T follicular helper cell (primary cell): ENCODE measurements at places on chromosomes 16 and 17.

GRCh38 chr16:49127103-49127502 is 154.5 kb downstream of the CBLN1 start:
- DNase-seq: no peak

DNA sequence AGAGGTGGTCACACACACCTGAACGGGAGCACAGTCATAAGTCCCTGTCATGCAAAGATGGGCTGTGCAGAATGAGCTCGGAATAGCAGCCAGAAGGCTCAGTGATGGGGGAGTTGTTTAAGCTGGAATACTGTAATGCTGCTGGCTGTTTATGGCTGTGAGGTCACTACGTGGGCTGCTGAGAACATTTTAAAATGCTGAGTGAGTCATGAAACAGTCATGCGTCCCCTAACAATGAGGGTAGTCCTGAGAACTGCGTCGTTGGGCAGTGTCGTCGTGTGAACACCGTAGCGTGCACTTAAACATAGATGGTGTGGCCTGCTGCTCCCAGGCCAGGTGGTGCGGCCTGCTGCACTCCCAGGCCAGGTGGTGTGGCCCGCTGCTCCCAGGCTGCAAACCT is 39.7 kb downstream of the TBCD start:
- DNase-seq: no peak

- DNase-seq: no peak
Measured at GRCh38 chr16:23807028-23807427, 28.8 kb upstream of the PRKCB start.

GRCh38 chr17:76131051-76131691 is 9.9 kb downstream of the FOXJ1 start:
- no peak for DNase-seq

- no peak for DNase-seq
Measured at GRCh38 chr16:86063760-86064405, 164.9 kb downstream of the IRF8 start.

DNA sequence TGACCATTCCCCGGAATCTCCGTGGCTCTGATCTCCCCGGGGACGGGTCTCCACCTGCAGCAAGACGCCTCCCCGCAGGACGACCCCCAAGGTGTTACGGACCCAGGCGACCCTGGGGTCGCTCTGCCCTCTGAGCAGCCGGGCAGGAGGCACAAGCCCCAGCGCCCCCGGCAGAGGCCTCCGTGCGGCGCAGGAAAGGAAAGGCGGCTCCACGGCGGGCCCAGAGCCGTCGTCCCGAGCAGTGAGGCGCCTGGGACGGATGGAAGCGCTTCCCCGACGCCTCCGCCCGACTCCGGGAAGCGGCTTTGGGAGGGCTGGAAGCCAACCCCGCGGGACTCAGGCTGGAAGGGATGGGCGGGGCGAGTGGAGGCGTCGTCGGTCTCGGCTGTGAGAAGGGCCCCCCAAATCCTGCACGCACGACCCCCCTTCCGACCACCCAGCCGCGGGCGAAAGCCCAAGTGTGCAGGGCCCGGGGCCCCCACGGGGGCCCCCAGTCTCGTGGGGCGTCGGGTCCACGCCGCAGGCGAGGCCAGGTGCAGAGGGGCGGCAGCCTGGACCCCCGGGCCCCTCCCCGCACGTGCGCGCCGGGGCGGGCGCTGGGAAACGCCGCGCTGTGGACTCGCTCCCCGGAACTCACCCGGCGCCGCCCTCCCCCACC is 32.7 kb upstream of the RPH3AL start:
- no peak for DNase-seq

- no peak for DNase-seq
Measured at GRCh38 chr17:6948562-6948961, 47.3 kb upstream of the ALOX12 start.

- DNase-seq: peak; percentile 66
Measured at GRCh38 chr17:68172461-68172954, 75.3 kb upstream of the AMZ2 start.

GRCh38 chr16:6035161-6035560 is 937.6 kb upstream of the EEF2KMT start:
- DNase-seq: no peak

DNA sequence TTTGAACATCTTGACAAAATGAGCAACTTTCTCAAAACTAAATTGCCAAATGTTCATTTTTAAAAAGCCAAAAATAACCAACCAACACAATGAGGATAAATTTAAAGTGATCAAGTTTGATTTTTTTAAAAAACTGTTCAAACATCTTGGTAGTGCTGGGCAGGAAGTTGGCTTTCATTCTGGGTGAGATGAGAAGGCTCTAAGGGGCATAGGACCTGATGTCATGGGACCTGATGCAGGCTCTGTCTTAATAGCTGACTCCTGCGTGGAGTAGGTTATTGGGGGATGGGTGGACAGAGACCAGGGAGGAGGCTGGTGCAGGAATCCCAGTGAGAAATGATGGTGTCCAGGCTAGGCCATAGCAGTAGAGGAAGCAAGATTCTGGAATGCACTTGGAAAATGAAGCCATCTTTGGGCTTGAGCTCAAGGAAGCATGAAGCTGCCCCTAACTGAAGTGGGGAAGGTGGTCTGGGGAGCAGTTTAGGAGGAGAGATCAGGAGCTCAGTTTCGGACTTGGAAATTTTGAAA is 20.4 kb downstream of the NLRC5 start:
- DNase-seq: no peak

DNA sequence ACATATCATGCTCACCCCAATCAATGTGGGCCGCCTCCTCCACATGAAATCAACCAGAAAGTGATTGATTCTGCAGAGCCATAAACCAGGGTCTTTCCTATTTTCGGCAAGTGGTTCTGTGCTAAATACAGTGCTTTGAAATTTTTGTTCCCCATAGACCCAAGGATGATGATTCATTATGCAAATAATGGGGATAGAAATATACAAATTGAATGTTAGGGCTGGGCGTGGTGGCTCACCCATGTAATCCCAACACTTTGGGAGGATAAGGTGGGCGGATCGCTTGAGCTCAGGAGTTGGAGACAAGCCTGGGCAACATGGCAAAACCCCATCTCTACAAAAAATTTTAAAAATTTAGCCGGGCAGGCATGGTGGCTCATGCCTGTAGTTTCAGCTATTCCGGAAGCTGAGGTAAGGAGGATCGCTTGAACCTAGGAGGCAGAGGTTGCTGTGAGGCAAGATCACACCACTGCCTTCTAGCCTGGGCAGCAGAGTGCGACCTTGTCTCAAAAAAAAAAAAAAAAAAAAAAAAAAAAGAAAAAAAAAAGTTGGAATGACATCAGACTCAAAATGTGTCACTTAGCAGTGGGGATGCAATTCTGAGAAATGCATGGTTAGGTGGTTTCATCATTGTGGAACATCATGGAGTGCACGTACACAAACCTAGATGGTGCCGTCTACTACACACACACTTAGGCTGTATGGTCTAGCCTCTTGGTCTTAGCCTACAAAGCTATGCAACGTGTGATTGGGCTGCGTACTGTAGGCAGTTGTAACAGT is 581.7 kb downstream of the MAF start:
- DNase-seq: no peak

DNA sequence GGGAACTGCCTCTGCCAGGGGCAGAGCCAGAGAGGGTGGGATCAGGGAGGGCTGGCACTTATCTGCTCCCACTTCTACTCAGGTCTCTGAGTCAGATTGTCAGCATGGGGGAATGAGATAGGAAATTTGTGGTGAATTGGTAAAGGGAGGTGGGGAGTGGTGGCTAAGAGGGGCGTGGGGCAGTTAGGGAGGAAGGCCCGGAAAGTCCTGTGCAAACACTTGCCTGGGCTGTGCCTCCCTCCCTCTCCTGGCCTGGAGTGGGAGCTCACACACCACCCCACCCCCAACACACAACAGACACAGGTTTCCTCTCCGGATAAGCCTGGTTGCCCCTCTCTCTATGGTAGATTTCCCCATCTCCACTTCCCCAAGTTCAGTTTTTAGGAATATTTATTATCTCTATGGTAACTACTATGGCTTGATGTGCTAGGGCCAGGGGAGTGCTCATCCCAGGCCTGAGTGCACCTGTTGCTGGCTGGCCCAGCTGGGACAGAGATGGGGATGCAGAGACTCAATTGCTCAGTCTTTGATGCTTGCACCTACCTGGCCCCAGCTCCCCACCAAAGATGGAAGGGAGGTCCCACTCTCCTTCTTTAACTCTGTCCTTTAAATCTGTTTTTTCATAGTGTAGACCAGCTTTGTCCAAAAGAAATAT is 2.7 kb downstream of the SPNS2 start:
- DNase-seq: no peak

GRCh38 chr17:28513476-28513875 is 7.3 kb downstream of the FOXN1 start:
- no peak for DNase-seq

DNA sequence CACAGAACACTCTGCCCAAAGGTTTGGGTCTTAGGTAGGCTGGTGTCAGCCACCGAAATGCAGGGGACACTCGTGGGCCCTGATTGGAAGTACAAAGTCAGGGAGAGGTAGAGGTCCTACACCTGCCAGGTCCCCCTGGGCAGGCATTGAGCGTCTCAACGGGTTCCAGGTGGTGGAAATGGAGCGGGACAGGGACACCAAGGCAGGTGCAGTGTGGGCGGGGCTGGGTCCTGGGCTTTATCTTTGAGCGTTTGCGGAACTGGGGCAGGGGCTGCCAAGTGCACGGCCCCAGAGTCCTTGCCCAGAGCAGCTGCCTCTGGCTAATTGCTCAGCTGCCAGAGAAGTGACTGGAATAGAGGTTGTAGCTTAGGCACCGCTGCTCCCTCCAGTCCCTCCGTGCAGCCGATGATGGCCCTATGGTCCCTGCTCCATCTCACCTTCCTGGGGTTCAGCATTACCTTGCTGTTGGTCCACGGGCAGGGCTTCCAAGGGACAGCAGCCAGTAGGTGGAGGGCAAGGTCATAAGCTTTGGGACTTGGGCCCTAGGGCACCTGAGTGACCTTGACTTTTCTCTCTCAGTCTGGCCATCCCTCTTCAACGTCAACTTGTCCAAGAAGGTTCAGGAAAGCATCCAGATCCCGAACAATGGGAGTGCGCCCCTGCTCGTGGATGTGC is at the start of gene ZACN:
ZACN (plus strand) TSS at position 323 of the 675 bp plus-strand sequence; CDS start at position 406, 83 bp downstream.
- DNase-seq: no peak

GRCh38 chr16:87464691-87465300 is 28.0 kb downstream of the ZCCHC14 start:
- DNase-seq: no peak

GRCh38 chr16:15572329-15573001 is 70.5 kb downstream of the MARF1 start:
- DNase-seq: no peak

DNA sequence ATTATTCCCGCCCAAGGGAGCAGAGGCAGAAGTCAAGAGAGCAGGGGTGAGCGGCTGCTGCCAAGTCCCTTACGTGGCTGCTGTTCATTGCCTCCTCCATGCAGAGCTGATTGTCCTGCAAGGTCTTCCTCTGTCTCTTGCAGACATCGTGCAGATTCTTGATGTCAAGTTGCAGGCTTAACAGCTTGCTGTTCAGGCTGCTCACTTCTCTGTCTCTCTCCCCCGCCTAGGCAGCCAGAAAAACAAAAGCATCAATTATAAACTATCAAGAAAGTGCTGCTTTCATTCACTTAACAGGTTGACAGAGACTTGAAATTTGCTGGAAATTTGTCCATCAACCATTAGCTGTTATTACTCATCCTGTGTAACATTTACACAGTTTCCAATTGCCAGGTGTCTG is 7.3 kb downstream of the PMFBP1 start:
- DNase-seq: no peak

GRCh38 chr16:27198451-27199234 is 4.7 kb upstream of the KDM8 start:
- DNase-seq: no peak

- DNase-seq: peak; percentile 25
Measured at GRCh38 chr17:16491703-16492612, at the start of gene LRRC75A. Gene LRRC75A, minus strand, starts transcription at chr17:16492193. Its CDS starts 203 bp downstream, at chr17:16491990.

- no peak for DNase-seq
Measured at GRCh38 chr17:80096561-80097021, 4.8 kb upstream of the GAA start.

DNA sequence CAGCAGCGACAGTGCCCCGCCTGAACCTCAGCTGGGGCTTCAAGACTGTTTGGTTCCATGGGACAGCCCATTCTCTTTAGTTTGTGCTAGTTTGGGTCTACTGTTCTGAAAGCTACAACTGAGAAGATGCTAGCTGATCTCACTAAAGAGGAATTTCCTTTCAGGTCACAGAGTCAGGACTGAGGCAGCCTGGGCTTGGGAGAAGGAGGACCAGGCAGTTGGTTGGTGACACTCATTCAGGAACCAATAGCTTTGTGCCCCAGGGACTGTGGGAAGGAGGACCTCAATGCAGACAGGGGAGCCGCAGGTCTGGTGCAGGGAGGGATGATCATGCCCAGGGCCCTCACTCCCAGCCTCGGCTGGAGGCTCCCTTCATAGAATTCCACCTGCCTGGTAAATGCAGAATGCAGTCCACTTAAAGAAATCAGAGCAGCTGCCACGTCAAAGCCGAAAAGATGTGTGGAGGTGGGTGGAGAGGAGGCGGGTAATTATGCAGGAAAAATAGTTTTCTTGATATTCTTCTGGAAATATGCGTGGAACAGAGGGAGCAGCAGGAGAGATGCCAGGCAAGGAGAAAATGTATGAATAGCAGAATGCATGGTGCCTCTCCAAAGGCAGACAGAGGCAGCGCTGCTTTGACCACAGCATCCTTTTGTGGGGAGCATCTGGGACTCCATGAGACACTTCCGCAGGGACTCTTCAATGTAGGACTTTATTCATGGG is 32.6 kb upstream of the ZFP90 start:
- no peak for DNase-seq

GRCh38 chr17:15049795-15050160 is 215.3 kb downstream of the PMP22 start:
- DNase-seq: no peak

- DNase-seq: peak; percentile 24
Measured at GRCh38 chr16:66549284-66550131, at the start of gene TK2. Gene TK2, minus strand, starts transcription at chr16:66550122. Its CDS starts 61 bp downstream, at chr16:66550061.

- no peak for DNase-seq
Measured at GRCh38 chr17:48148854-48149786, 41.6 kb downstream of the SNX11 start.

GRCh38 chr16:77289331-77289809 is 90.2 kb downstream of the SYCE1L start:
- no peak for DNase-seq

GRCh38 chr17:70622368-70623260 is 453.3 kb downstream of the KCNJ2 start:
- DNase-seq: no peak

GRCh38 chr17:28097901-28098300 is 55.4 kb downstream of the NLK start:
- DNase-seq: no peak

- no peak for DNase-seq
Measured at GRCh38 chr16:17343028-17343427, 127.7 kb downstream of the XYLT1 start.

DNA sequence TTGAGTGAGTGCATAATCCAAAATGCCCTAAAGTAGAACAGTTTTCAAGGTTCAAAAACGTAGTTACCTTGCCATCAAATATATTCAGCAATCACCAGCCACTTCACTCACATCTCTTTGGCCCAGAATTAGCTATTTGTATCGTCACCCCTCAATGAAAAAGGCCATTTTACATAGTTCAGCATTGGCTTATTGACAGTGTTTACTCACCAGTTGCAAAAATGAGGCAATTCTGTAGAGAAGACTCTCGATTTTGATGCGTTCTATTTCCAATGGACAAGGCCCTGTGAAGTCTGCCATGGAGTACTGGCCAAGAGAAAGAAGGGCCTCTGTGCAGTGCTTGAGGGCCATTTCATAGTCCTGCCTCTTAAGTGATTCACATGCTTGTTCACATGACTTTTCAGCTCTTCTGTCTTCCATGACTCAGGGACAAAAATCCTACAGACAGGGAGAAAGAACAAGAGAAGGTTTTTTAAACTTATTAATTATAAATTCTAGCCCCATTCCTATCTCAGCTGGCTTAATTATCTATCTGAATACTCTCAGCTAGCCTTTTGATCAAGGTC is 26.5 kb downstream of the HELZ start:
- DNase-seq: no peak

- DNase-seq: no peak
Measured at GRCh38 chr16:89035669-89036570, 57.7 kb upstream of the ACSF3 start.
